ENCODE measurements at places on chromosomes 5 and 9. TPM values are rescaled to one million over a fixed set of nuclear protein-coding genes. Genes with fewer than 3 reads are reported as not detected.

The EPB41L4B gene
- 4.8 TPM for total RNA-seq

The NUDT12 gene
- total RNA-seq, result 13.0 TPM

The EFNA5 gene
- 27.0 TPM for total RNA-seq

The NR2F1-AS1 gene
- total RNA-seq, result 12.2 TPM

DNA sequence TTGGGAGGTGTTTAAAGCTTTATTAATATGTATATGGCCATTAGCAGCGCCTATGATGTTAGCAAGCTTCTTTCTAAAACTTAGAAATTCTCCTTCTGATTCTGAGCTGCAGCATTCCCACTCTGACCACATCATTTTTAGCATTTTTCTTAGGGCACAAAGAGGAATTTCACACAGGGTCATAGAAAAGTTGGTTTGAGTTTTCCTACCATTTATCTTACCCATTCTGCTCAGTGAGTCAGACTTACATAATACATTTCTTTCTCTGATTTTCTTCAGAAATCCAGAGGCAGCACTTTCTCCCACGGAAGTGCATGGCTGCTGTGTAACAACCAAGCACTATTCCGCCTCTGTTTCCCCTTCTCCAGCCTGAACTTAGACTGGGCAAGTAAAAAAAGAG, 246.6 kb downstream of the ARL15 start:
- no peak for DNase-seq

DNA sequence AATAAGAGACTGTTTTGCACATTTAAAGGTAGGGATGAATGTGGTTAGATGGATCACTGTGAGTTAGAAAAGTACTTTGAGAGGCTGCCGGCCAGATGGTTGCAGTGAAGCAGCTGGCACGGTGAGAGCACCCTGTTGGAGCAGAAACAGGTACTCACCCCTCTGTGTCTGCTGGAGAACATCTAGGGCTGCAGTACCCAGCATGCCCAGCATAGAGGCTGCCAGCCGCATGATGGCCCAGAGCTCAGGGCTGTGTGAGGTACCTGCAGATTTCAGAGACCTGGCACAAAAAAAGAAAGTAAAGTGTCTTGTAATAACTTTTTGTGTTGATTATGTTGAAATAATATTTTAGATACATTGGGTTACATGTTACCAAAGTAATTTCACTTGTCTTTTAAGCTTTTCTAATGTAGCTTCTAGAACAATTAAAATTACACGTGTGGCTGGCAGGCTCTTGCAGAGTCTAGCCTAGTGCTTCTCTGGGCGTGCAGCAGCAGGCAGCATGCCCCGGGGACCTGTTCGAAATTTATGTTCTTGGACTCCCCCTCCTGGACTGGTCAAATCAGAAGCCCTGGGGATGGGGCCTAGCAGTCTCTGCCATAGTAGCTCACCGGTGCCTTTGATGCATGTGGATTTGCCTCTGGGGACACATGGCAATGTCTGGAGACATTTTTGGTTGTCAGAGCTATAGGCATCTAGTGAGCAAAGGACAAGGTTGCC, 11.1 kb downstream of the WDR5 start:
- DNase-seq, result peak; percentile 66

- no peak for DNase-seq
Measured at GRCh38 chr5:108765647-108766046, 17.9 kb downstream of the FER start.

GRCh38 chr9:84404095-84404686, 63.6 kb upstream of the SLC28A3 start:
- no peak for DNase-seq
